Hematopoietic multipotent progenitor cell treated with erythropoietin and hydrocortisone succinate and interleukin-3 and kit ligand, for 4 days (in vitro differentiated cells): ENCODE measurements at places on chromosomes 2 and 18.

DNA sequence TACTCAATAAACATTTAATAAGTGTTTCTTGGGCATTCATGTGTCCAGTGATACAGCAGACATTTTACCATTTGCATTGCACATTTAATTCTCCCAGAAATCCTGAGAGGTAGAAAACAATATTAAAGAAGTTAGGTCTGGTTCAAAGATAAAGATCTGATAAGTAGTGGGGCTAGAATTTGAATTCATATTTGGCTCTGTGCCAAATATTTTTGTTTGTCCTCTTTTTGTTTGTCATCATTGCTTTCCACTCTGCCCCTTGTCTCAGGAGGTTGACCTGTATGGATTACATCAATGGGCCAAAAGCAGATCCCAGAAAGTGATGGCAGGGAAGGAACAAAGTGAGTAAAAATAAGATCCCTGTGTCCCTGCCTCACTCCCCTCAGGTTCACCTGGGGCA is 441.9 kb upstream of the PKDCC start:
- DNase-seq, result no peak

GRCh38 chr2:127877136-127877535 is 8.6 kb downstream of the AMMECR1L start:
- DNase-seq, result no peak

DNA sequence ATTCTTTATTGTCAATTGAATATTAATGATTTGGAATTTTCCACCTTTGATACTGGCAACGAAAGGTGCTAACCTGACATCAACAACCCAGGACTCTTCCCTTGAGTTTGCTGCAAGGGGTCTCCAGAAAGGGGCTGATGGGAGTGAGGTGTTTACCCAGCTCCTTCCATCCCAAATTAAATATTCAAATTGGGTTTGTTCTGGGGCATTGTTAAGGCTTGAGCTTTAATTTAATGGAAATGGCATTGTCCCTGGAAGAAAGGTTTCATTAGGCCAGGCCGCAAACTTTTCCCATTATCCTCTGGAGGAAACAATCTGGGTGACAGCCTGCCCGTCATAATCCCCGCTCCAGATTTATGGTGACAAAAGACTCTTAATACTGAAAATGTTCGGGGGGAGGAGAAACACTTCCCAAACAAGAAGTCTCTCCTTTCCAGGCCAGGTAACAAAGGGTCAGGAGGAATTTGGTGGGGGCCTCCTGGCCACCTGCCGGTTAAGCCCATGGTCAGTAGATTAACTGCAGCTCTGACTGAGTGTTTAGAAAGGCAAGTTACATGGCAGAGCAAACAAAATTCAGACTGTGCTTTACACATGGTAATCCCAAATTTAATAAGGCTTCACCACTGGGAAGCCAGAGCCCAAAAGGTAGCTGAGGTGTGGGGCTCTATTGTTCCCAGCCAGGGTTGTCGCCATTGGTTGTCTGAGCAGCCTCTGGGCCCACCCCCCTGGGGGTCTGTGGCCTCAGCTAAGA is 151.4 kb upstream of the SIX3 start:
- DNase-seq, result no peak

DNA sequence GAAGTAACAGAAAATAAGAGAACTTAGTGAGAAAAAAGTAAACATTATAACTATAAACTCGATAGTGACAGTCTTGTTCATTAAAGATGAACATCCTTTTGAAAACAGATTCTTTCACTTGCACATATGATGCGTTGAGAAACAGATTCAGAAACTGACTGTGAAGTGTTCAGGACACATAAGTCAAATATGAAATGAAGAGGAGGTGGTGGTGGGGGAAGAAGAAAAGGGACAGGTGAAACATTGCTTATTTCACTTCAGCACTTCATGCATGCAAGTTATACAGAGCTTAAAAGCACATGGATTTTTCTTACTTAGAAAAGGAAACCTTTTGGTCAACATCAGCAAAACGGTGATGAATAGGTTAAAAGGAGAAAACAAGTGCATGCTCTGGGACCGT is 42.5 kb downstream of the STAT4 start:
- DNase-seq, result no peak

GRCh38 chr18:31679133-31679742 is 5.1 kb downstream of the B4GALT6 start:
- DNase-seq, result no peak

DNA sequence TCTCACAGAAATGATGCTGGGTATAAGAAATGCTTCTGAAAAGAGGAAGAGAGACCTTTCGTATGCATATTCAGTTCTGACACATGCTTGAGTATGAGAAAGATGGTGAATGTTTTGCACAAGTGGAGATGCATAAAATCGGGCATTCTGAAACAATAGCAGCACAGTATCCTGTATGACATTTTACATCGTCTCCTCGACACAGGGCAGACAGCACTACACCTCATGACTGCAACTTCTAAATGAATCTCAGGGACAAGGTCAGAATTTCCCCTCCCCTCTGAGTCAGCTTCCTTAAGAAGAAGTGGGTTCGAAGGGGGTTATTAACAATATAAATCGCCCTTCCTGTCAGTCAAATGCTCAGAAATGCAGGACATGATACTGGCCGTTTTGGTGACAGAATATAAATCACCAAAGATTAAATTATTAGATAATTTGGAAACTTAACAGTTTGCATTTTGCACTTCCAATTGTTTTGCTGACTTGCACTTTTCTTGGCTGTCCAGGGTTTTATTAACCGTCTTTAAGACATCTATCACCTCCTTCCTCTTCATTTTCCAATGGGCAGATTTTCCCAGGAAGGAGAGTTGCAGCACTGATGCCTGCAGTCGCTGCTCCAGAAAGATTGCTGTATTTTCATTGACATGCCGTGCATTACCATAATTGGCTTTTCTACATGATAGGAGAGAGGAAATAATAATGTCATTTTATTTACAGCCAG is 57.2 kb downstream of the TSHZ1 start:
- DNase-seq, result no peak

GRCh38 chr2:27431395-27431794 is 3.0 kb downstream of the NRBP1 start:
- DNase-seq, result peak; percentile 32

GRCh38 chr2:105072039-105072438 is 34.2 kb downstream of the MRPS9 start:
- no peak for DNase-seq

DNA sequence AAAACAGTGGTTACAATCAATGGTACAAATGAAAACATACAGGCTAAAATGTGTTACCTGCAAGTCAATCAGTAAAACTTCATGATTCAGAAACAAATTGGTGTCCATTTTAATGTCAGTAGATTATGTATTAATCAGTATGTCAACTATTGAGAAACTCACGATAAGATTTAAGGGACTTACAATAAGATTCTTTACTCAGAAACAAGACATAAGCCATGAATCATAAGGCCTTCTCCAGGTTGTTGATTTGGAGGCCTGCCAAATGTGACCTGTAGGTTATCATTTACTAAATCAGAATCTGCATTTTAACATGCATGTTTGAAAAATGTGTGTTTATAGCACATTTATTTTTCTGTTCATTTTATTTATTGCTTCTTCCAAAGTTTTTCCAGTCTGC is 623.1 kb downstream of the CCDC85A start:
- DNase-seq, result no peak

GRCh38 chr2:233156001-233156400 is 95.5 kb upstream of the ATG16L1 start:
- no peak for DNase-seq

GRCh38 chr2:236180831-236181453 is 12.8 kb upstream of the GBX2 start:
- DNase-seq, result peak; percentile 74

- DNase-seq, result no peak
Observed at GRCh38 chr2:139439100-139439499, 658.9 kb upstream of the NXPH2 start.
